ENCODE measurements at places on chromosomes 6 and 20.
A peak's percentile ranks its signal among the peaks of the same experiment; 100 is the strongest.

DNA sequence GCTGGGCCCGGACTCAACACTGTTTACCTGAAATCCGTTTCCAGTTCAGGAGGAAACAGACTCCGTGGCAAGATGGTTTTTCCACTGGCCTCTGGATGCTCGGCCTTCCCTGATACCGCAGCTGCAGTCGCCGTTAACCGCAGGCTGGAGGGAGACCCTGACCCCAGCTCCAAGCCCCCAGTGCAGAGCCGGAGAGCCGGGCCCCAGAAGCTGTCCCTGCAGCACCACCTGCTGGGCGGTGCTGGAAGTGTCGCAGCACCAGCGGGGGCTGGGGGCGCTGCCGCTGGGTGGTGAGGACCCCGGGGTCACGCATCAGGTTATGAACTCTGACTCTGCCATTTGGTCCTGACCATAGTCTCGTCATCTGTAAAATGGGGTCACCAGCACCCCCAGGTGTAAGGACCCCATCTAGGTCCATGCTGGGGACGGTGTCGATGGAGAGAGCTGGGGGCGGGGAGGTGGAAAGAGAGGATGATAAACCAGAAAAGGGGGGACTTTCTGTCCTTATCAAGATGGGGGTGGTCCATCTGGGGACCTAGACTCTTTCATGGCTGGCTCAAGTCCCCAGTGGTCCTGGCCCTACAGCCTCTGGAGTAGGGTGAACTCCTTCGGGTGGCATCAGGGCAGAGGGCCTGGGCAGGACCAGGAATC lies 20.8 kb upstream of the CHRNA4 start:
- peak; percentile 7 for DNase-seq

GRCh38 chr6:135592276-135592675 lies 94.7 kb upstream of the AHI1 start:
- DNase-seq, result peak; percentile 70

GRCh38 chr6:90285611-90286381 lies 10.8 kb downstream of the BACH2 start:
- peak; percentile 87 for DNase-seq

GRCh38 chr6:139904158-139904533 lies 529.7 kb upstream of the CITED2 start:
- no peak for DNase-seq

- no peak for DNase-seq
Observed at GRCh38 chr6:41153451-41153850, 696 bp downstream of the TREML1 start.

DNA sequence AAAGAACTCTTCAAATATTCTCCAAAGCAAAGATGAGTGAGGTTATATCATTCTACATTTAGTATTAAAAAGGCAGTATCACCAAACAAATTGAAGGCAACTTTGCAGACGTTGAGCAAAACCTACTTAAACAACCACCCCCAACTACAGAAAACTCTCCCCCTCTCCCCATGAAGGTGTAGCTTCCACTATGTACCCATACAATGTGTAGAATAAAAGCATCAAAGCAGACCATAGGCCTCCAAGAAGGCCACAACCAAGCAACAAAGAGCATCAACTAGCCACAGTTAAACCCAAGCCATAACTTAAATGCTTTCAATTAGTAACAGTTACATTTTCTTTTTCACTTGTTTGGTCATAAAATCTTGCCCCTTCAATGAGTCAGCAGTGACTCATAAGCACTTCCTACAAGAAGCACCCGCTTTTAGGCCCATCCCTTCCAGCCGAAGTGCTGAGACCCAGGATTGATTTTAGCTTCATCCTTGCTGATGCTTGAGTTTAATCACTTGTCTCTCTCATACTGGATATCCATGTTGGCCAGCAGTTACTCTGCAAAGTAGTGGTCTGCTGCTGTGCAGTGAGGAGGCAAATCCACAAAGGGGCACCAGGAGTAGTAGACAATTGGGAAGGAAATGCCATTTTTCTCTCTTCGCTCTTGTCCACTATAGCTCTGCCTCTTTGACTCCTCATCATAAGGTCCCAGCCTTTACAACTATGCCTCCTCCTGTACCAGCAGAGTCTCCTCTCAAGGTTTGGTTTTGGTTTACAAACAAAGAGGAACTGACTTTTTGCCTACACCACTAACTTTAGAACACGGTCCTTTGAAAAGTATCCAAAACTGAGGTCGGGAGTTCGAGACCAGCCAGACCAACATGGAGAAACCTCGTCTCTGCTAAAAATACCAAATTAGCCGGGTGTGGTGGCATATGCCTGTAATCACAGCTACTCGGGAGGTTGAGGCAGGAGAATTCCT lies 8.4 kb upstream of the NUP153 start:
- peak; percentile 96 for DNase-seq

- no peak for DNase-seq
Observed at GRCh38 chr20:46283426-46284039, 24.8 kb downstream of the CDH22 start.

Data from EH (cell line).